Neuronal stem cell (in vitro differentiated cells): ENCODE measurements at places on chromosomes 7 and 10.

DNA sequence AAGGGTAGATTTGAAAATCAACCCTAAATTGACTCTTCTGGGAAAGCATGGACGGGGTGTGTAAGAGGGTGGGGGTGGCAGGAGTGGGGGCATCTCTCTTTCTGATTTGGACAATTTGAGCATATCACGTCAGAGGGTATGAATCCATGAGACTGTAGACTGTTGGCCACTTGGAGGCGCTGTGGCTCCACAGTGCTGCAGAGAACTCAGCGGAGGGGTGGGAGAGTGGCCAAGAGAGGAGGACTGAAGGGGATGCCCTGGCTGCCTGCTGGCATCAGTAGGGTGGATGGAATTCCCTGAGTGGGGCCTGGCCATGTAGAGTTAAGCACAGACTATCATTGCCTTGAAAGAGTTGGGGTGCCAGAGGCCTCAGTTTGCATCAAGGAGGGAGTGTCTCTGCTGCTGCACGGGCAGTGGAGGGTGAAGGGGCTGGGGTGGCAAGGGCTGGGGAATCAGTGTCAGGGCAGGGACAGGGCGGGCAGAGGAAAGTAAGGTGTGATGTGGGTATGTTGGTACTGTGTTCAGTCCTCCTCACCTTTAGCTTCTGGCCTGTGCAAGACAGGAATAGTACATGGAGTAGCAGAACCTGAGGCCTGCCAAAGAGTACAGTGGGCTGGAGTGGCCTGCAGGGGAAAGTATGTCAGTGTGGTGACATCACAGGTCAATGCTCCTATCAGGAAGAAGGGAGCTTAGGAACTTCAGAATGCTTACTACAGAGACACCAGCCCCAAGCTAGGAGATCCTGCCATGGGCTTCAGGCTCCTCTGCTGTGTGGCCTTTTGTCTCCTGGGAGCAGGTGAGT, 133.5 kb upstream of the PRSS58 start:
- peak; percentile 51 for DNase-seq

GRCh38 chr7:6508539-6508938, 42.7 kb downstream of the GRID2IP start:
- DNase-seq = no peak

GRCh38 chr10:60459701-60460457, 70.2 kb upstream of the ANK3 start:
- DNase-seq = no peak

GRCh38 chr10:131560706-131561355, 249.3 kb upstream of the TCERG1L start:
- no peak for DNase-seq

- DNase-seq = no peak
Measured at GRCh38 chr10:45403151-45403550, 29.1 kb downstream of the ALOX5 start.

GRCh38 chr10:10626734-10627133, 390.9 kb upstream of the CELF2 start:
- DNase-seq = no peak

- no peak for DNase-seq
Measured at GRCh38 chr7:25014756-25015155, 34.8 kb upstream of the OSBPL3 start.

GRCh38 chr7:43871064-43871463, 1.7 kb upstream of the MRPS24 start:
- DNase-seq = no peak

- DNase-seq = no peak
Measured at GRCh38 chr10:78170026-78170475, 136.4 kb downstream of the RPS24 start.

DNA sequence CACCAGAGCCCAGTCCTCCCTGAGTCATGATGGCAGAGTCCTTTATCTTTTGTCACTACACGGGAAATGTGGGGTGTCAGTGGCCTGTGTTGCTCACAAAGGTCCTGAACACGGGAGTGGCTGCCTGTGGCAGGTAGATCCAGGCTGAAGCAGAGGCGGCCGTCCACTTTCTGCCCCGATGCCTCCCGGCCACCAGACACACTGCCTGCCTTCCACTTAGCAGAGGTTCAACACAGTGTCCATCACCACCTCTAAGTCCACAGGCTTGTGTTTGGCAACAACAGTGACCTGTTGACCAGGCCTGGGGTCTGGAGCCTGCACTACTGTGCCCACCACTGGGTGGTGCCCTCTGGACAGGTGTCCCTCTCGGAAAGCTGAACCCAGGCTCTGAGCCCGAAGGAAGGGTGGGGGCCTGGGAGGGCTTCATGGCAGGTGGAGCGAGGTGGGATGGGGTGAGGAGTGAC, 49.9 kb upstream of the CAMK2B start:
- DNase-seq = no peak

GRCh38 chr7:142804728-142805207, 34.0 kb downstream of the PRSS2 start:
- no peak for DNase-seq

DNA sequence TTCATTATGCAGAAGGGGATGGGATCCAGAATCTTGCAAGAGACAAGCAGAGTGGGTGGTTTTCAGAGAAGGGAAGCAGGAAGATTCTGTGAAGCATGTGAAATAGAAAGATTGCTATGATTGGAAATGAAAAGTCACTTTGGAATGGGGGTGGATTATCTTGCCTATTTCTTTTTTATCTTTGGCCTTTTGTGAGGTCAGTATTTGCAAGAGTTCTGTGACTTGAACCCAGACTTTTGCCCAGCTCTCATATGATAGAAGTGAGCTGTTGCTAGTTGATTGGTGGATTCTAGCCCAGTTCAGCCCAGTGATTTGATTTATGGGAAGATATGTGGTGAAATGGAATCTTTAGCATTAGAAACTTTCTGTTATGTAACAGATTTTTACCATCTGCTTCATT, 17.1 kb downstream of the ENTPD7 start:
- DNase-seq = no peak

DNA sequence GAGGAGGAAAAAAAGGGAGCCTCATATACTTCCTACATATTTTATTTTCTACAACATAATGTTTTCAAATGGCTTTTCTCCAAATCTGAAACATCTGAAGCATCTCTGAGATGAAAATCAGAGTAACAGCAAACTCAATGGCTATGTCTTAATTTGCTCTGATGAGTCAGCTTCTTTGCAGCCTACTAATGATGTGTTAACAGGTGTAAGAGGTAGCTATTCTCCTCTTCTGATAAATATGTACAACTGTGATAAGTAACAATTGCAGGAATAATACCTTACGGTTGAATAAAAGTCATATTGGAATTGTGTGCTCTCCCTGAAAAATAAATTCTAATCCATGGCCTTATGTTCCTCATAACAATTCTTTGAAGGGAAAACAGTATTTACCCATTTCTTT, 45.2 kb downstream of the GNAT3 start:
- no peak for DNase-seq

GRCh38 chr10:6112893-6113292, 24.1 kb downstream of the RBM17 start:
- no peak for DNase-seq

DNA sequence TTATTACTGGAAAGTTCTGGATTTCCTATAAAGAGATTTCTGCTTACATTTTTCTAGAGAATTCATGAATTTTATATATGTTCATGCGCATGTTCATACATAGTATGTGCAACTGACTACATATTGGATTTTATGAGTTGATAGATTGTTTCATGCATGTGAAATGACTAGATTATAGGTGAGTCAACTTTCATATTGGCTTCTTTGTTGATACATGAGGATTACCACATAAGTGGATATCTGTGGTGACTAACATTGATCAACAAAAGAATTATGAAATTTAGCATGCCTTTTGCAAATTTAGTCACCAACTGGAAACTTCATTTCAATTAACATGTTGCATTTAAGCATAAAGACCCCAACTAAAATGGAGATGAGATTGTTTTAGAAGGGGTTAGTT, 99.0 kb downstream of the GNAT3 start:
- DNase-seq = no peak

DNA sequence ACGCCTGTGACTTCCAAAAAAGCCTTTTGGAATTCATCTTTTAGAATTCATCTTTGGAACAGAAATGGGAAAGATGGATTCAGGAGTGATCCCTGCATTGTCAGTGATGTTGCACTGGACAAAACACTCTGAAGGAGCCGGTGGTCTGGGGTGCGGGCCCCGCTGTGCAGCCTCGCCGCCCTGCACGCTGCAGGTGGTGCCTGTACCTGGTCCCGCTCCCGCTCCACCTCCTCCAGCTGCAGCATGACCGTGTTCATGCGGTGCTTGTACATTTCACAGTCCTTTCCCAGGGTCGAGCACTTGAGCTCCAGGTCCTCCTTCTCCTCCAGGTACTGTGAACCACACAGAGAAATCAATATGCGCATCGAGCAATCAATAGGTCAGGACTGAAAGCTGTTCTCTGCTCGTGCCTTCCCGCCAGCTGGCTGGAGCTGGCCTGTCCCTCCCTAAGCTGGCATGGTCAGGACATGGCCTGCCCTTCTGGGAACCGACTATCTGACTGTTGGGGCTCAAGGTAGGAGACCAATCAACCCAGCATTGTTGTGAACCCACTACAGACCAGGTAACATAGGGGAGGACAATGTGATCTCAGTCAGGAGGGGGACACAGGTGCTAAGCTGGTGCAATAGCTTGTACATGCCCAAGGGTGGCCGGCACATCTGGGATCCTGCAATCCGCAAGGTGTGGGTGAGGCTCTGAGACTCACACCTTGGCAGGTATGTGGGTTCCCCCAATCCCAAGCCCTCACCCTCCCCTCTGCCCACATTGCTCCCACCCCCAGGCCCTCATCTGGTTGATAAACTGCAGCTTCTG, 93.8 kb upstream of the GNA12 start:
- no peak for DNase-seq

- no peak for DNase-seq
Measured at GRCh38 chr10:71090801-71091200, 121.6 kb upstream of the UNC5B start.

DNA sequence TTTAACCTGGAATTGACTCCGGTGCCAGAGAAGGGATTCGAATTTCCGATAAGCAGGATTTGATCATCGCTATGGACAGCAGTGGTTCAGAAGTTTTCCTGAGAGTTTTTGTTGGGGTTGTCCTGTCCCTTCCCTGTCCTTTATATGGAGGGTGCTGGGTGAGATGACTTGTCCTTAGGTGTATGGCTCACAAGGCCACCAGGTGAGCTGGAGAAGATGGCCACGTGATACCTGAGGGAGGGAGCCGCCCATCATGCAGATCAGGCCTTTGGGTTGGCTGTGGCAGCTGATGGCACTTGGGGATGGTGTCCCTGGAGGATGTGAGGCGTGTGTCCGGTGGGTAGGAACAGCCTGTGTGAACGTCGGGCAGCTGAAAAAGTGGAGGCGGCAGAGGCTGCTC, 187.7 kb downstream of the PTPN20 start:
- DNase-seq = no peak
